Dermis microvascular lymphatic vessel endothelial cell (primary cell): ENCODE measurements at places on chromosomes 2 and 18. TPM values are rescaled to one million over a fixed set of nuclear protein-coding genes. Genes with fewer than 3 reads are reported as not detected.

- DNase-seq: no peak
These were observed 191.6 kb upstream of the ID2 start for GRCh38 chr2:8490166-8490721.

GRCh38 chr2:230459216-230459615, 43.2 kb downstream of the SP100 start:
- no peak for DNase-seq

GRCh38 chr2:111975819-111976218, 77.4 kb downstream of the MERTK start:
- peak; percentile 43 for DNase-seq

DNA sequence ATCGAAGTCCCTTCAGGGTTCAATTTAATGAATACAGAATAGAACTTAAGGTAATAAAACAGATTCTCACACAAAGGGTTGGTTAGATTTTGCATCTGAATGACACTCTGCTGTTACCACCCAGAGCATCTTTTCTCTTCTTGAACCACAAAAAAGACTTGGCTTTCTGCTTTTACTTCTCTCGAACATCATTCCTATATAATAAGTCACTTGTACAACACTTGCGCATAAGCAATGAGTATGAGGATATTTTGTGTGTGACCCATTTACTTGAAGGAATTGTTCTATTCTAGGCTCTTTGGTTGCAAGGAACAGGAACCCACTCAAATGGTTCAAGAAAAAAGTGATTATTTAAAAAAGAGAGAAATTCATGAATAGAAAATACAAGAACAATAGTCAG, 126.2 kb downstream of the NUP35 start:
- no peak for DNase-seq

- DNase-seq: no peak
These were observed 25.2 kb downstream of the EPB41L5 start for GRCh38 chr2:120037995-120038541.

GRCh38 chr18:67145586-67146292, 370.8 kb downstream of the DSEL start:
- DNase-seq: no peak

GRCh38 chr18:61893309-61893970, 633 bp upstream of the RNF152 start:
- DNase-seq: no peak

GRCh38 chr2:164479460-164479859, 141.8 kb downstream of the GRB14 start:
- no peak for DNase-seq

Gene COLEC12
- 33.4 and 110 TPM in 2 replicates for total RNA-seq

Gene CIB4
- not detected in 2 replicates for total RNA-seq

Gene NYAP2
- not detected in 2 replicates for total RNA-seq
